ENCODE measurements at places on chromosomes 5 and 9. TPM values are rescaled to one million over a fixed set of nuclear protein-coding genes. Genes with fewer than 3 reads are reported as not detected.

- no peak for DNase-seq
Measured at GRCh38 chr5:115551415-115551814, 6.8 kb upstream of the FEM1C start.

ZNF608 gene
- 0.38 TPM for total RNA-seq

TEK gene
- total RNA-seq = 0.16 TPM

GRCh38 chr9:35294556-35294955 lies 132.7 kb downstream of the UNC13B start:
- no peak for DNase-seq

- DNase-seq = no peak
Measured at GRCh38 chr9:115275753-115276152, 157.8 kb upstream of the TNC start.

LVRN gene
- 0.28 TPM for total RNA-seq

GRCh38 chr5:67204821-67205220 lies 8.2 kb upstream of the CD180 start:
- DNase-seq = no peak

DNA sequence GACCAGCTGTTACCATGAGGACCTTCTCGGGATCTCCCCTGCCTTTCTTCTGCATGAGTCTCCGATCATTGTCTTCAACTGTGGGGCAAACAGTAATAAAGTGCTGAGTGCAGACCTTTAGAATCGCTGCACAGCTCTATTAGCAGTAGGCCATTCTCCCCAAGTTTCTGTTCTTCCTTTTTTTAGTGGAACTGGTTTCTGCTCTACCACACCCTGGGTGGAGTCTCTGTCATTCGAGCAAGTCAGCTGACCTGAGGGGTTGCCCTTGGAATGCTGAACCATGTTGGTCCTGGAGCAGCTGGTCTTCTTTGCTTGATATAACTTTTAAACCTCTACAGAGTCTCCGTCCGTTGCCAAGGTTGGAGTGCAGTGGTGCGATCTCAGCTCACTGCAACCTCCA lies 33.4 kb upstream of the GNPDA1 start:
- no peak for DNase-seq

GRCh38 chr9:134585021-134585561 lies 56.5 kb upstream of the COL5A1 start:
- DNase-seq = no peak

GFI1B gene
- not detected for total RNA-seq

DNA sequence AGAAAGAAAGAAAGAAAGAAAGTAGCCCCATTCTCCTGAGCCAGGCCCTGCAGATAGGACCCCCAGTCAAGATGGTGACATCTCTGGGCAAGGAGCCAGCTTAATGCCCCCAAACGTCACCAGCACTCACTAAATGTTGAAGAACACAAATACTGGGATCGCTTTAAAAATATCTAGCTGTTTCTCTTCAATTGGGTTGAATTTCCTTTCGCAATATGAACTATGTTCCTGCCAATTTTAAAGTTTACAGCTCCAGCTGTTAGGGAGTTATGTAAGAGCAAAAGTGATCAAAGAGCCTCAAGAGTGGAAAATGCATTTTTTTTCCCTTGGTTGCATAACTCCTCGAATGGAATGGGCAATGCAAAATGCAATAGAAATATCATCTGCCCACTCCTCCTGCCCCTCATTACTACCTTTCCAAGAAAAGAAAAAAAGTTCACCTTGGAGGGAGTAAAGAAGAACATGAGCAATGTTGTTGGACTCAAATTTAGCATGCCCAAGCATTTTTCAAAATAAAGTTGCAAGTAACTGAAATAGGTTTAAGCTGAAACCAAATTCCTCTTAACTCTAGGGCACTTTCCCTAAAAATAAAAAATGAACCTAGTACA lies 244.2 kb upstream of the PIK3R1 start:
- no peak for DNase-seq

ADGRD2 gene
- not detected for total RNA-seq

- DNase-seq = no peak
Measured at GRCh38 chr5:73135021-73135420, 14.6 kb downstream of the TMEM171 start.

GRCh38 chr5:5638211-5638610 lies 215.7 kb downstream of the ICE1 start:
- no peak for DNase-seq

GABRG2 gene
- total RNA-seq = not detected

DNA sequence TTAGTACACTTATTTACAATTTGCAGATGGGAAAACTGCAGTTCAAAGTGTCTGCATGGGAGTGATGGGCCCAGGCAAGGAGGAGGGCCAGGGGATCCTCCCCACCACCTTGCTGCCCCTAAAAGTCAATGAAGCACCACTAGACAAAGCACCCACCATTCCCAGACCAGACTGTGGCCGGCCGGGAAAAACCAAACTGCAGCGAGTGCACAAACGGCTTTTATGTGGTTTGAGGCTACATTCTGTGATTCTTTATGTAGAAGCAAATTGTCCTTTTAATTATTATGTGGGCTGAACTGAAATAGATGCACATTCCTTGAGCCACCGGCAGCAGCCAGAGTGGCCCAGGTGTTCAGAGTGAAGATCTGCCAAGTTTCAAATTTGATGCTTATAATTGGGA lies 585.3 kb upstream of the KLF4 start:
- DNase-seq = no peak

SLC28A3 gene
- total RNA-seq = not detected
